ENCODE measurements at places on chromosomes 13 and 19.

- no peak for DNase-seq
Observed at GRCh38 chr13:113880651-113881611, 17.1 kb upstream of the GAS6 start.

DNA sequence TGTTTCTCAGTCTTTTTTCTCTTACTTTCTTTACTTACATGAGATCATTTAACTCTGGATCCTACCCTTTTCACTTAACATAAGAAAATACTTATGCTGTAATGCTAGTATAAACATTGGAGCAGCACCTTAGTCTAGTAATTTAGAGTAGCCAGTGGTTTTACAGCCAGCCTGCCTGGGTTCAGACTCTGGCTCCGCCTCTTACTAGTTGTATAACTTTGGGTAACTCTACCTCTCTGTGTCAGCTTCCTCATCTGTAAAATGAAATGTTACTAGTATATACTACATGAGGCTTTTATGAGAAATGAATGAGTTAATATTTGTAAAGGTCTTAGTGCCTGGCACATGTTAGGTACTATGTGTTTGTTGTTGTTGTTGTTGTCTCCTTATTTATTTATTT, 5.6 kb downstream of the CDADC1 start:
- no peak for DNase-seq

DNA sequence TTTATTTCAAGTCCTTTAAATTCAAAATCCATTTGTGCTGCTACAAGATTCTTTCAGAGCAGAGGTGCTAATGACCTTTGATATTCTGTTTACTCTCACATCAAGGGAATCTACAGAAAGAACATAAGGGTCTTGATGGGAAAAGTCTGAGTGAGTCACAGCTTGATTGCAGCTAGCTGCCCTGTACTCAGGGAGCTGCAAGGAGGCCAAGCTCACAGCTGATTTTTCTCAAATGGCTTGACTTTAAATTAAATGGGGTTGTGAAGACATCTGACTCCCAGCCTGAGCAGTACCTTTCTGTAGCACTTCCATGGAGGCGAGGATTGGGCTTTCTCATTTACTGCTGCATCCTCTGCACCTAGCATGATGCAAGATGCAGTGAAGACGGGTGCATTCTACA, 62.5 kb downstream of the RAP2A start:
- DNase-seq = no peak

- no peak for DNase-seq
Observed at GRCh38 chr19:11873762-11874161, 13.8 kb upstream of the ZNF69 start.

- no peak for DNase-seq
Observed at GRCh38 chr13:72431981-72432682, 295.3 kb downstream of the MZT1 start.

DNA sequence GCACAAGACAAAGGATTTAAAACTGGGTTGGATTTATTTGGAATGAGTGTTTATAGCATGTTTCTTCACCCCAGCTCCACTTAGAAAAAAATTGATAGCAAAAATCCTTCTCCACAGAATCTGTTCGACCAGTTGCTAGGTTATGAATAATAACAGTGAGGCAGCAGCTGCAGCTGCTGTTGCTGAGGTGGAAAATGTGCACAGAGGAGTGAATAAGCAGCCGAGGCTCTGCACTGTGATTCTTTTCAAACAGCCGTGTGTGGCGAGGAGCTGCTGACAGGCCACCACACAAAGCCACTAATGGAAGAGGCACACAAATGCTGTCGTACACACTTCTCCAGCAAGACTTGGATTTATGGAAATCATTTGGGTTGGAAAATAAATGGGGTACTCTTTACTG, 6.4 kb upstream of the RASL11A start:
- DNase-seq = peak; percentile 61

- no peak for DNase-seq
Observed at GRCh38 chr13:43441899-43442499, 344.8 kb downstream of the ENOX1 start.

DNA sequence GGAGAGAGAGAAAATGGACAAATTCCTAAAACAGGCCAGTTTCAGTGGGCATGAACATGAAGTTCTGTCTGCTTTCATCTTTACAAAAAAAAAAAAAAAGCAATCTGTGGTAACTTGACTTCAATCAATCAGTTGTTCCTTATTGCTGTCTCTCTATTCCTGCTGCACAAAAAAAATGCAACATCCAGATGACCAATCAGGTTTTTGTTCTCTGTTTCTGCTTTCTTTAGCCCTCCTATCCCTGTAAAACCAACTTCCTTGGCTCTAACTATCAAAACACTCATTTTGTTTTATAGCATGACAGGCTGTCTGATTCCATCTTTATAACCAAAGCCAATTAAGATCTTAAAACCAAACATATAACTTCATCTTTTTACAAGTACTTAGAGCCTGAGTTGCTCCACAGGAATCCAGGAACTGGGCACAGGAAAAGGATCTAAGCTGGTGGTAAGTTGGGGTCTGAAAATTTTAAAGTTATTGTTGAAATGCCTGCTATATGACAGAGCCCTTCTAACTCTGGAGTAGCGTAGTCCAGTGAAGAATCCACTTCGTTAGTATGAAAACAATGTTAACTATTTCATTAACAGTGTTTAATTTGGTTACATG, at the start of gene FPR3:
TSS of gene FPR3 (plus strand) at position 273 of the 606 bp plus-strand sequence. CDS start 28,592 bp downstream, outside the sequence.
- no peak for DNase-seq

DNA sequence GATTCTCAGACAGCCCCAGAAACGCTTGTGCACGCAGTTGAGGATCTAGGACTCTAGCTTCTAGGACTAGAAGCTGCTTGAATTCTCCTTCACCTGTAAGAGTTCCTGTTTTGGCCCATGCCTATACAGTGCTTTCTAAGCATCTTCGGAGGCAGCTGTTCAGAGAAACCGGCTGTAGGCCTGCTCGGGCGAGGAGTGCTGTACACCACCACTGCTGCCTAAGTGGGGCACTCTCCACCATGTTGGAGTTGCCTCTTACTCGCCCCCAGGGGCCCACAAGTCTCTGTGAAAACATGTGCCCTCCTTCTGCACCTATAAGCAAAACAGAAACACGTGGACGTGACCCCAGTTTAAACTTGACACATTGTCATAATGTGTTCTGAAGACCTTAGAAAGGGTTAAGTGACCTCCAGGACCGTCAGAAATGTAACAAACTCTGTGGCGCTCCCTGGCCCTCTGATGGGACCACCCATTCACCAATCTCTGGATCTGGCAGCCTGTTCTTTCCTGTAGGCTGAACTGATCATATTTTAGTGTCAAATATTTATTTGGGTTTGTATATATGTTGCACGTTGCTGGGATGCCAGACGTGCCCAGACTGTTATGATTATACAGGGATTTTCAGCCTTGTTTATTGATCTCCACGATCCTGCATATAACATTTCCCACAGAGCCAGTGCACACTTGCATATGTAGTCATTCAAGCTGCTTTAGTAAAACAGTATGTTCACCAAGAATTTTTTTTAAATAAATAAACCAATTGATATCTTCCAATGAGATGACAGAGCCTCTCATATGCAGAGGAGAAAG, 60.8 kb downstream of the C13orf42 start:
- no peak for DNase-seq

GRCh38 chr19:50994129-50994528, 7.3 kb downstream of the KLK8 start:
- DNase-seq = no peak

GRCh38 chr13:35930665-35931631, 200.2 kb downstream of the DCLK1 start:
- DNase-seq = no peak

DNA sequence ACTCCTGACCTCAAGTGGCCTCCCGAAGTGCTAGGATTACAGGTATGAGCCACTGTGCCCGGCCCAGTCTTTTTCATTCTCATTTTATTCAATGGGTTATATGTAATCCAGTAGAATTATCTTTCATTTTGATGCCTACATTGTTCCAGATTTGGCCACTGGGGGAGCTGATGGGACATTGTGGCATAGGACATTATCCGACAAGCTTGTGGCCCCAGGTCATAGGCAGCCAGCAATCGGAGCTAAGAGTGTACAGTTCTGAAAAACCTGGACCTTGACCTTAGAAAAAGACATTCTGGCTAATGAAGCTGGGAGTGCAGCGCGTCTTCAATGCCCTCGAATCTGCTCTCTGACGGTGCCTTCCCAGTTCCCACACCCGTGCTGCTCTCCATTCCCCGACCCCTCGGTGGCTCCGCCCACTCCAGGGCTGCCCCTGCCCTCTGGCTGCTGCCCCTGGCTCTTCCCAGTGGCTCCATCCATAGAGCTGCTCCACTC, 108.7 kb downstream of the TEX29 start:
- peak; percentile 8 for DNase-seq

DNA sequence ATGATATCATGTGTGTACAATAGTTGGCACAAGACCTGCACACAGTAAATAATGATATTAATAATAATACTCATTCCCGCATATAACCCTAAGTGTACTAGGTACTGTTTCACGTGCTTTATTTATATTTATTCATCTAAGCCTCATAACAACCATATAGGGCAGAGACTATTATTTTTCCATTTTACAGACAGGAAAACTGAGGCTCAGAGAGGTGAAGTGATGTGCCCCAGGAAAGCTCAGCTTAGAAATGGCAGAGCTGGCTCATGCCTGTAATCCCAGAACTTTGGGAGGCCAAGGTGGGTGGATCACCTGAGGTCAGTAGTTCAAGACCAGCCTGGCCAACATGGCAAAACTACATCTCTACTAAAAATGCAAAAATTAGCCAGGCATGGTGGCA, 13.6 kb downstream of the ACP7 start:
- no peak for DNase-seq

DNA sequence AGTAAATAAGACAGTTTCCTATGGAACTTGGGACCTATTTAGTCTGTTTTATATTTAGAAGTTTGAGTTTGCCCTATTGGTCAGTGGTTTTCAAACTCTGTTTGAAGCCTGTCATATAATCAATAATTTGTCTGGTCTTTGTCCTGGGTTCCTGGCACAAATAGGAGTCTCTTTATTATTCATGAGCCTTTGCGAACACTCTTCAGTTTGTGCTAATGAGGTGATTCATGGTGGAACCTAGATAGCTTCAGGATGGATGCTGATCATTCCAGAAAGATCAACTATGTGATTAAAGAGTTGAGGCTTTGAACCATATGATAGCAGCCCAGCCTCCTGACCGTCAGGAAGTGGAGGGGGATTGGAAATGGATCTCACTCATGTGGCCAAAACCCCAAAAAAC, 10.0 kb upstream of the VWA8 start:
- DNase-seq = no peak

DNA sequence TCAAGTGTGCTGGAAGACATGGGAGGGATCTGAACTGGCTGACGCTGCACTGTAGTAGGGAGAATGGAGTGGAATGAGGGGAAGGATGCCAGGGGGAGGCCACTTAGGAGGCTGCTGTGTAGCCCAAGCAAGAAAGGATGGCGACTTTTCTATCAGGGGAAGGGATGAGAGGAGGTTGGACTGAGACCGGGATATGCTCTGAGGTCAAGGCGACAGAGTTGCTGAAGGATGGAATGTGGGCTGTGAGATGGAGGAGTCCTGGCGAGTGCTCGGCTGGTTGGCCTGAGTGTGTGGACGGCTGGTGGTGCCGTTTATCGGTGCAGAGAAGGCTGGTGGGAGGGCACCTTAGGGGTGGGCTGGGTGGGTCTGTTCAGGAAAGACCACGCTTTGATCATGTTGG, 45.7 kb downstream of the IRS2 start:
- no peak for DNase-seq

DNA sequence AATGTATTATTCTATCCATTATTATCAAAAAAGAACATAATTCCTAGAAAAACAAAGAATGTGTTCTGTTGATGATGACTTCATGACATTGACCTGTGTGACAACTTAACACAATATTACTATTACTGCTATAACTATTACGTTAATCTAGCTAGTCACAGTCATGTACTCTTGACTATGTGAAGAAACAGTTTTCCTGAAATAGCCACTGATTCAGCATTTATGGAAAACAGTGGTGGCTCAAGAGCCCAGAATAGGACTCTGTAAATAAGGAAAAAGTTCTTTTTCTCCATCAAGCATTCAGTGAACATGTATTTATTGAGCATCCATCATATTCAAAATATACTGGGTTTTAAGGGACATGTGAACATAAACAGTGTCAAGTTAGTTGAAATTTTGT, 93.5 kb downstream of the COG6 start:
- no peak for DNase-seq

GRCh38 chr13:40124633-40125015, 469.2 kb downstream of the COG6 start:
- no peak for DNase-seq

GRCh38 chr19:2329501-2329916, 1.0 kb downstream of the SPPL2B start:
- DNase-seq = no peak

GRCh38 chr13:81048026-81048461, 707.1 kb upstream of the SPRY2 start:
- DNase-seq = no peak

DNA sequence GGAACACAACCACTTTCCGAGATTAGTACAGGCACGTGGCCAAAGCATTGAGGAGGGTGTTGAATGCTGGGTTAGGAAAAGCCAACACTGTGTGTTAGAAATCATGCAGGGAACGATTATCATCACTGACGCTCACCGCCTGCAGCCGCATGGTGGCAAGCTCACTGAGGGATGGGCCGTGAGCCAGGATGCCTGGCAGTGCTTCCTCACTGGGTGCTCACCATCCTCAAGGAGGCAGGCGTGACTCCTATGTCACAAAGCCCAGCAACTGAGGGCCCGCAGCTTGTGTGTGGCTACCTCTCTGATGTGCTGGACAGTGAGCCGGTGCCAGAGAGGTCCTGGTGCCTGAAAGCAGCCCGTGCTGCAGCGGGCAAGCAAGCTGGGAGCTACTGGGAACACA, 30.4 kb upstream of the TIMM44 start:
- DNase-seq = no peak

- DNase-seq = no peak
Observed at GRCh38 chr13:51687947-51688714, 103.9 kb downstream of the WDFY2 start.

- no peak for DNase-seq
Observed at GRCh38 chr19:17458970-17459369, 1.8 kb downstream of the NXNL1 start.

- no peak for DNase-seq
Observed at GRCh38 chr13:33472446-33472845, 186.9 kb upstream of the STARD13 start.

GRCh38 chr13:28475916-28476725, 18.8 kb downstream of the FLT1 start:
- DNase-seq = peak; percentile 87

DNA sequence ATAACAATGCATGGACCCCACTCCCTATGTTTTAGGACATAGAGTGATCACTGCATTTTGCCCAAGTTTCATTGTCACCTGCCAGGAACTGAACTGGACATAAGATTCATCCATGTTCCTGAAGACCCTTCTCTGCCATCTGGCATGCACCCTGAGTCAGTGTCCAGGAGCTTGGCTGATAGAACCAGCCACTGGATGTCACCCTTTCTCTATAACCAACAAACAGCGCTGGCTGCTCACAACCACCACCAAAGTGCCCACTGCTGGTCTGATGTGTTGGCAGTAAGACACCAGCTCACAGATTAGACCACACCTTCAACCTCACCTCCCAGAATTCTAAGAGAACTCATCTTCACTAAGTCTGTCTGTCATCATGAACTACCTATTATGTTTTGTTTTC, 333.4 kb downstream of the ITGBL1 start:
- peak; percentile 10 for DNase-seq

Data from fibroblast of skin of right quadriceps (primary cell).